Thymus (tissue), 14 donors: ENCODE measurements at places on chromosomes 7 and 10.

DNA sequence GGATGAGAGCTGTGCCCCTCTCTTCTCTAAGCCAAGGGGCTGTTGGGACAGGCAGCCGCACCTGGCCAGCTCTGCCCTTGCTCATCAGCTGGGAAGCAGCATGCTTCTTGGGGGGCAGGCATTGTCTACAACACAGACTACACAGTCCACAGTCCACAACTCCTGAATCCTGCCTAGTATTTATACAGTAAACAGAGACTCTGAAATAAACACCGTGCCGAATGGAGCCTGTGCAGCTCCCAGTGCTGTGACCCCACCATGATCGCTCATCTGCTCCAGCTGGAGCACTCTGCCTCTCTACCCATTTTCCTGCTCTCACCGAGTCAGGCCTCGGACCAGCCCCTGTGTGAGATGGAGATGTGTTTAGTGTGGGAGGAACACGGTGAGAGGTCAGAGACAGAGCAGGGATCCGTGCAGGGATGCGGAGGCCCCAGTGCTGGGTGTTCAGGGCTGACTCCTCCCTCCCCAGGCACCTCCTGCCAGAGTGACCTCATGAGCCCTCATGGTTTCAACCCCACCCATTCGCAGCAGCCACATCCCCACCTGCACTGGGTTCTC lies 608.0 kb downstream of the DNAJB6 start:
- no peak for DNase-seq

DNA sequence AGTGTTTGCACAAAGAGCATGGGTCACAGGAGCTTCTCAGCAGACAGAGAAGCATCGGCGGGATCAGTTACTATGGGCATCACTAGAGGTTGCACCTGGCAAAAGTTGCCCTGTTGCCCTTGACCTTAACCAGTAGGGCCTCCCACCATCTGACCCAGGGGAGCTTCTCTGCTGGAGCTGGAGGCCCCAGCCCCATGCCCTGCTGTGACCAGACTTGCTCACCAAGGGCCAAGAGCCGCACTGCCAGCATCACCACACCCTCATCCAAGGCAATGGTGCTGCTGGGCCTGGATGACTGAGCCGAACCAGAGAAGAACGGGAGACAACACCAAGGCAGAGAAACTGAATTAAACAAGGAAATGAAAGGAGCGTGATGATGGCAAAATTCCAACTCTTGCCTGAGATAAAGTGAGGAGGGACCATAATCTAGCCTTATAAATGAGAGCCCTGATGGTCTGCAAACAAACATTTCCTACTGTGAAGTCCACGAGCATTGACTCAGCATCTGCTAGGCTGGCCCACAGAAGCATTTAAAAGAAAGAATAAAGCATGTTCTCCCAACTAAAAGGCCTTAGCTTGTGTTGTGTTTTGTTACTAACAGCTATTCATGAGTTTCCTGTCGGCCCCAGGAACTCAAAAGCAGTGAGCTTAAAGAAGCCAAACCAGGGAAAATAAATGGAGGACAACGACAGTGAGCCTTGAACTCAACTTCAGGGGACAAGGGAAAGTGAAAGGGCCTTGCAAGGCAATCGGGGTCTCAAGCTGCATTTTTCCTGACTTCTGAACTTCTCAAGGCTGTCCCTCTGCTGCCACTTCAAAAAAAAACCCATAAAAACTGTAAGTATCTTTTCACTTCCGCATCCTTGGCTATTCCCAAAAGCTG lies 60.4 kb downstream of the AFAP1L2 start:
- no peak for DNase-seq

GRCh38 chr10:13750299-13751190 lies 163.8 kb downstream of the PRPF18 start:
- no peak for DNase-seq

DNA sequence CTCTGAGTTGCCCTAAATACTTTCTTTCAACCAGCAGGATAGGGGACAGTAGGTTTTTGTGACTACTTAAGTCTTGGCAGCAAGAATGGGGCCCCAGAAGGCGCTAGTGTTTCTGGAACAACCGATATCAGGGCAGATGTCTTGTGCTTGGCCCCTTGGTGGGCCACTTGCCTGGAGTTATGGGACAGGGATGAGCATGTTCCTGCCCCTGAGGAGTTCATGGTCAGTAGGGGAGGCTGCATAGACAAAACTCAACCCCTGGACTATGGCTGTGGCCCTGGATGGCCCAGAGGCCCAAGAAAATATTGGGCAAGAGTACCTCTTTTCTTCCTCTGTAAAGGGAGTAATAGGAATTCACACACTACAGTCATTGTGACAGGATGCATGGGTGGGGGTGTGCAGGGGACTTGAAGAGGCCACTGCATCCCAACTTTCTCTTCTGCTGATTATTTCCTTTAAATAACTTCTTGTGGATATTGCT lies 57.7 kb upstream of the IGFBP3 start:
- DNase-seq: no peak

GRCh38 chr7:99210265-99210970 lies 2.5 kb upstream of the KPNA7 start:
- DNase-seq: no peak
